ENCODE measurements at places on chromosomes 13 and 19.

DNA sequence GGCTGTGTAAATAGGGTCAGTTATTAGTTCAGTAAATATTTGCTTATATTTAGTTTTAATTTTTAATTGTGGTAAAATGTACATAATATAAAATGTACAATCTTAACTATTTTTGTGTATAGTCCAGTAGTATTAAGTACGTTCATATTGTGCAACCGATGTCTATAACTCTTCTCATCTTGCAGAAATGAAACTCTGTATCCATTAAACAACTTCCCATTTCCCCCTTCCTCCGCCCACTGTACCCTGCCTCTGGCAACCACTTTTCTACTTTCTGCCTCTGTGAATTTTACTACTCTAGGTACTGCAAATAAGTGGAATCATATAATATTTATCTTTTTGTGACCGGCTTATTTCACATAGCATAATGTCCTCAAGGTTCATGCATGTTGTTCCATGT is 24.4 kb downstream of the UBAC2 start:
- DNase-seq = no peak

GRCh38 chr13:20714563-20715329 is 11.2 kb downstream of the IL17D start:
- DNase-seq = peak; percentile 78

DNA sequence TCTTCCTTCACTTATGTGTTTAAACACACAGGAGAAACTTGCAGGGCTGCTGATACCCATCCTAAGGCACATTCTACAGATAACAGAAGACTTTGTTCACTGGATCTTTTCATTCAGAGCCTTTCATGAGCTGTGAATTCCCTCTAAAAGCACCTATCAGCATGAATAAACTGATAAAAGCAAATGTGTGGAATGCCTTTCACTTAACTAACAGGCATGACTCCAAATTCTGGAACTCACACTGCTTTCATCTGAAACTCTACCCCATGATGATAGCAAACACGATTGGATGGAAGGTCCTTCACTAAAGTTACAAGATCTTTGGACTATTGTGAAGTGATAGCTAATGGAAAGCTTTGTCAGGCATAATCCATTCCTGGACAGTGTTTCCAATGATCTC is 457.3 kb downstream of the EFNB2 start:
- peak; percentile 63 for DNase-seq

GRCh38 chr19:35017507-35017906 is 12.8 kb upstream of the SCN1B start:
- DNase-seq = no peak

- DNase-seq = no peak
These were observed 4.8 kb downstream of the KLF16 start for GRCh38 chr19:1858412-1859081.

DNA sequence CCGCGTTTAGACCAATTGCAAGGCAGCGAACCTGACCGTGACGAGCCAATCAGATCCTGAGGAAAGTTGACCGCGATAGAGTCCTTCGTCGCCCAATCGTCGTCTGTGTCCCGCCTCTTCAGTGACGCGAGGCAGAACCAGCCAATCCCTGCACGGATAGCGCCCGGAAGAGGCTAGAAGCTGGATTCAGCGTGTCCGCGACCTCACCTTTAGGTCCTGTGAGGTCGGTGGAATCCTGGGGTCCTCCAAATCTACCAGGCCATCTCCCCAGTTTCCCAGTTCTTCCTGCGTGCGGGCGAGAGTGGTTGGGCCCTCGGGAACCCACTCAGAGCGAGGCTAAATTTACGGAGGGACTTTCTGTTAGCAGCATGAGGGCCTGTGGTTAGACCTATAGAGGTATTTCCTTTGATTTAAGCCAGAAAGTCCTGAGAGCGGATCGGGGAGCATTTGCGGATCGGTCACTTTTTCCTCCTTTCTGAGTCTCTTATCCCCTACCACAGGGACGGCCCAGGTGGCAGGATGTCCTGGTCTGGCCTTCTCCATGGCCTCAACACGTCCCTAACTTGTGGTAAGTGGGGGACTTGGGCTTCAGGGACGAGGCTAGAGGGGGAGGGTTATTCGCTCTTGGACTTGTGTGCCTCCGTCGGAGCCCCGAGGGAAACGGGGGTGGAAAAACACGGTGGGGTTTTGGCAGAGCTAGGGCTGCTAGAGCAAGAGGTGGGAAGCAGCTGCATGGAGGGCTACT is at the start of gene MRPS12:
Gene MRPS12 (plus strand): TSS at position 169 of the 745 bp plus-strand sequence. CDS start 351 bp downstream, at position 520.
- peak; percentile 99 for DNase-seq

DNA sequence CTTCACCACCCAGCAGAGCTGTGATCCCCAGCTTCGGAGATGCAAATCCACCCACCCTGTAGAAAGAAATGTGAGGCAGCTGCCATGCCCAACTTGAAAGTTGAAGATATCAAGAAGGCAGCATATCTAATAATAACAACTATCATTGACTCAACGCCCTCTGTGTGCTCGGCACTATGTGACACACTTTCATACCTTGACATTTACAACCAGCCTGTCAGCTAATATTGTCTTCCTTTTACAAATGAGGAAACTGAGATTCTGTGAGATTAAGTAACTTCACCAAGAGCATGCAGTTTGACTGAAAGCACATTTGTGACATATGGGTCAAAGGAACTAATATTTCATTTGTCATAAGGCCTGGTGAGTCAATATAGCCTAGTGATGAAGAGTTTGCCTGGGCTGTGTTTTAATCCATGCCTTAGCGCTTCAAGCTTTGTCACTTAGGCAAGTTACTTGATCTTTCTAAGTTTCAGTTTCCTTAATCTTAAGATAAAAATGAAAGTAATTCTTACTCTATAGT is 137.0 kb downstream of the FLT1 start:
- DNase-seq = no peak

DNA sequence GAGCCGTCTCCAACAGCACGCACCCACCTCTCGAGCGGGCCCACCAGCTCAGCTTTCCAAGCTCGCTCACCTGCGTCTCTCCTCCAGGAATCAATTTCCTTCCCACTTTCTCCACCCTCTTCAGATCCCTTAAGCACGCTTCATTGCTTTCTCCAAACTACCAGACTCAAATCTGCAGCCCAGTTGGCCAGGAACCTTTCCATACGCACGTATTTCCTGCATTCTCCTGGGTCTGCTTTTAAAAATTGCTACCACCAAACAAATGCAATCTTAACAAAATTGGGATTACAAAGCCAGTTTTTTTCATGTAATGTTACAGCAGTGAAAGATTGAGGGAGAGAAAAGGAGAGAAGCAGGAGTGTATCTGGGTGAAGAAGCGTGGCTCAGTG is 1.5 kb downstream of the ENOX1 start:
- DNase-seq = peak; percentile 10

- DNase-seq = no peak
These were observed 8.6 kb upstream of the EPSTI1 start for GRCh38 chr13:43000676-43001075.

Measured in astrocyte of the hippocampus (primary cell).